GM12865 (cell line): ENCODE measurements at places on chromosomes 7 and 10.

DNA sequence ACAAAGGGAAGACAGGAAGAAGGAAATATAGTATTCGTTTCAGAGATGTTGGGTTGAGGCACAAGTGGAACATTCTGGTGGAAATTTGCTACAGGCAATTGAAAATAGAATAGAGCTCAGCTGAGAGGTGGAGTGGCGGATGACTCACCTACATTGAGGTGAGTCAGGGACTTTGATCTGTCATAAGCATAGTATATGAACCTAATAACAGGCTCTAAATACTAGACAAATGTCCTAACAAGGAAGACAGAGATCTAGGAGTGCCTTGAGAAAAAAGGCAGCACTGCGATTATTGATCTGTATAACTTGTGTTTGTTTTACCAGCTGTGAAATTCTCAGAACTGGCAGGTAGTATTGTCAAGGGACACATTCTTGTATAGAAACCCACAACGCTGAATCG lies 907 bp upstream of the IFRD1 start:
- peak; percentile 16 for DNase-seq

- DNase-seq, result no peak
Measured at GRCh38 chr7:158802535-158803366, 26.6 kb downstream of the ESYT2 start.

GRCh38 chr10:50991456-50992355 lies 82.6 kb upstream of the PRKG1 start:
- DNase-seq, result no peak

GRCh38 chr10:104317726-104318299 lies 20.5 kb downstream of the ITPRIP start:
- DNase-seq, result no peak

DNA sequence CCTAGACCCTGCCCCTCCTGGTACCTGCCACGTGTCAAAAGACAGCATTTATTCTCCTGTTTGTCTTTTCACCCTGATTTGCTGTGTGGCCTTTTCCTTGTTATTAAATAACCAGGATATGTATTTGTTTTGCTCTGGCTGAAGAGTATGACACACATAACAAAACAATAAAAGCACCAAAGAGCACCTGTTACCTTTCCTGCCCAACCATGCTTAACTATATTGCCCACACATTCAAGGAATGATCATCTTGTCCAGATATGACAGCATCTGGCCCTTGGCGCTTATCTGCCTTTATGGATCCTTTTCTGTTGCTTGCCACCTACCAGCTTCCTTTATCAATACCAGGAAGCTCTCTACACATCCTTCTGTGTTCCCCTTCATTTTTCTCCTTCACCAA lies 357.7 kb downstream of the FGFR2 start:
- DNase-seq, result no peak

GRCh38 chr10:23702977-23703414 lies 264.1 kb downstream of the OTUD1 start:
- peak; percentile 74 for DNase-seq

DNA sequence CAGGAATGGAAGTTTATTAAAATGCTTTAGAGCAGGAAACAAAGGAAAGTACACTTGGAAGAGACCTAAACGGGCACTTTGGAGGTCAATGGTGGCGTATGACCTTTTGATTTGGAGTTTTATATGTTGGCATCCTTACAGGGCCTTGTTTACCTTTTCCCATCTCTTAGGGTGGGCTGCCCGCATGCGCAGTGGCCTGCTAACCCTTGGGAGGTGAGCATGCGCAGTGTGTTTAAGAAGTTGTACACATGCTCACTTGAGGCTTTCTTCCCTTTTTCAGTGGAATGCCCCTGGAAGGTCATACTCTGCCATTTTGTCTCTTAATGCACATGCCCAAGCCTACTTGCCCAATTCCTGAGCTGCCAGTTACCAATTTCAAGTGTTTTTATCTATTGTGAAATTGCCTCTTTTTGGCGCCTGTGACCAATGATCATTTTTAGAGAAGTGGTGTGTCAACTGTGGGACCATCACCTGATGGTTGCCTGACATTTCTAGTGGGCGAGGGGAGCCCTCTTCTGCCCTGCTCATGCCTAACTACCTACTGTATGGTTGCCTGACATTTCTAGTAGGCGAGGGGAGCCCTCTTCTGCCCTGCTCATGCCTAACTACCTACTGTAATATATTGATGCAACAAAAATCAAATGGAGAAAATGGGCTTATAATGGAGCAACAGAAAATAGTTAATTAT lies 138.0 kb downstream of the PPP1R9A start:
- DNase-seq, result peak; percentile 27

DNA sequence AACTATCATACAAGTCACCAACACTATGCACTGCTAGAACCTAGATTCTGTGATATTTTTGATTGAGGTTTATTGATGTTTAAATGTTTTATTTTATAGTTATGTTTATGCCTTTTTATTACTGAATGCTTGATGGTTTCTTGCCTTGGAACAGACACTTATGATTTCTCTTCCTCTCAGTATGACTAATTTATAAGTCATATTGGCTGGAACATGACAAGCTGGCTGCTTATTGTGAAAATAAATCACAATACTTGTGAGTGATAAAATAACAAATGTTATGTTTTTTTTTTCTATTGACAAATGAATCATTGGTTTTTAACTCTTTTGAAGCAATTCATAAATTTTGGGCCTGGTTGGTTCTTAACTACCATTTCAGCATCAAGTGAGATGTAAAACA lies 142.0 kb upstream of the MALRD1 start:
- no peak for DNase-seq

DNA sequence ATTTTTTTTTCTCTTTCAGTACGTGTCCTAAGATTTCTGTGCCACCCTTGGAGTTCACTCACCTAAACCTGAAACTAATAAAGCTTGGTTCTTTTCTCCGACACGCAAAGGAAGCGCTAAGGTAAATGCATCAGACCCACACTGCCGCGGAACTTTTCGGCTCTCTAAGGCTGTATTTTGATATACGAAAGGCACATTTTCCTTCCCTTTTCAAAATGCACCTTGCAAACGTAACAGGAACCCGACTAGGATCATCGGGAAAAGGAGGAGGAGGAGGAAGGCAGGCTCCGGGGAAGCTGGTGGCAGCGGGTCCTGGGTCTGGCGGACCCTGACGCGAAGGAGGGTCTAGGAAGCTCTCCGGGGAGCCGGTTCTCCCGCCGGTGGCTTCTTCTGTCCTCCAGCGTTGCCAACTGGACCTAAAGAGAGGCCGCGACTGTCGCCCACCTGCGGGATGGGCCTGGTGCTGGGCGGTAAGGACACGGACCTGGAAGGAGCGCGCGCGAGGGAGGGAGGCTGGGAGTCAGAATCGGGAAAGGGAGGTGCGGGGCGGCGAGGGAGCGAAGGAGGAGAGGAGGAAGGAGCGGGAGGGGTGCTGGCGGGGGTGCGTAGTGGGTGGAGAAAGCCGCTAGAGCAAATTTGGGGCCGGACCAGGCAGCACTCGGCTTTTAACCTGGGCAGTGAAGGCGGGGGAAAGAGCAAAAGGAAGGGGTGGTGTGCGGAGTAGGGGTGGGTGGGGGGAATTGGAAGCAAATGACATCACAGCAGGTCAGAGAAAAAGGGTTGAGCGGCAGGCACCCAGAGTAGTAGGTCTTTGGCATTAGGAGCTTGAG lies at the start of gene CFTR:
Gene CFTR, plus strand, starts transcription at position 801 of the 830 bp plus-strand sequence. CDS start 70 bp downstream, outside the sequence.
- no peak for DNase-seq

- DNase-seq, result no peak
Measured at GRCh38 chr7:5429857-5430611, 6.4 kb upstream of the TNRC18 start.

- DNase-seq, result no peak
Measured at GRCh38 chr7:22921386-22922086, 92.4 kb downstream of the HYCC1 start.

GRCh38 chr7:5421714-5422395 lies 1.8 kb downstream of the TNRC18 start:
- no peak for DNase-seq

DNA sequence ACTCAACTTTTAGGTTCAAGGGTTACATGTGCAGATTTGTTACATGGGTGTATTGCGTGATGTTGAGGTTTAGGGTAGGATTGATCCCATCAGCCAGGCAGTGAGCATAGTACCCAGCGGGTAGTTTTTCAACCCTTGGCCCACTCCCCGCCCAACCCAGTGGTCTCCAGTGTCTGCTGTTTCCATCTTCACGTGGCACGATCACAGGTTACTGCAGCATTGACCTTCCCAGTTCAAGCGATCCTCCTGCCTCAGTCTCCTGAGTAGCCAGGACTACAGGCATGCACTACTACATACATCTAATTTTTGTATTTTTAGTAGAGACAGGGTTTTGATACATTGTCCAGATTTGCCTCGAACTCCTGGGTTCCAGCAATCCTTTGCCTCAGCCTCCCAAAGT lies 905.7 kb upstream of the ZNF722 start:
- DNase-seq, result no peak

GRCh38 chr7:16801111-16801542 lies 3.7 kb downstream of the AGR2 start:
- peak; percentile 24 for DNase-seq

- DNase-seq, result no peak
Measured at GRCh38 chr10:14060320-14061070, 270.2 kb downstream of the FRMD4A start.

DNA sequence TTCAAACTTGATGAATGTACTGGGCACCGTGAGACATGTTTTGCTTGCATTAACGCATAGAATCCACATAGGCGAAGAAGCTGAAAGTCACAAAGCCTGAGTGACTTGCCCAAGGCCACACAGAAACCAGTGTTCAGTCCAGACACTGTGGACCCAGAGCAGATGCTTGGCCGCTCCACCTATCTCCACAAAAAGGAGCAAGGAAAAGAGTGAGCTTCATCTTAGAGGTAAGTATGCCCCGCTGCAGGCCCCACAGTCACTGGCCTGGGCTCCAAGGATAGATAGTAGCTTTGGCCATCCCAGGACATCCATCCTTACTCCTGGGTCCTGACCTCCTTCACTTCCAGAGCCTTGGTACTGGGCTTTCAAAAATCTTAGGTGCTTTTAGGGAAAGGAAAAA lies 60.1 kb upstream of the SAMD8 start:
- no peak for DNase-seq

DNA sequence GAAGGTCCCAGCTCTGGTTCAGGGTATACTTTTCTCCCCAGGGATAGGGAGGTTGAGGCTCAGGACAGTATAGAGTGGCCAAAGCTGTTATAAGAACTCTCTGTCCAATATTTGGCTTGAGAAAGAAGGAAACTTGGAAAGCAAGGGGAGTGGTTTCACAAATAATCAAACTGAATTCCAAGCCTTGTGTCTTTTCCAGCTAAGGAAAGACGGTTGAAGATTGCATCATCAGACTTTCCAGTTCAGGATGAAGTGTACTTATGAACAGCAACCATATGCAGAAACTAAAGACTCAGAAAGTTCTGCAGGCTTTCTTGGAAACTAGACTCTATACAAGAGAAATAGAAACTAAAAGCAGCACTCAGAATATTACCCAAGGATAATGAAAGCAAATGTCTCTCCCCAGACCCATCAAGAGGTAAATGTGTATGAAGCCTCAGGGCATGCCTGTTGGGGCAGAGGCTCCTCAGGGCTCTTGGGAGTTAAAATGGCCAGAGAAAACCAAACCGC lies 46.4 kb downstream of the RAMP3 start:
- DNase-seq, result peak; percentile 69

DNA sequence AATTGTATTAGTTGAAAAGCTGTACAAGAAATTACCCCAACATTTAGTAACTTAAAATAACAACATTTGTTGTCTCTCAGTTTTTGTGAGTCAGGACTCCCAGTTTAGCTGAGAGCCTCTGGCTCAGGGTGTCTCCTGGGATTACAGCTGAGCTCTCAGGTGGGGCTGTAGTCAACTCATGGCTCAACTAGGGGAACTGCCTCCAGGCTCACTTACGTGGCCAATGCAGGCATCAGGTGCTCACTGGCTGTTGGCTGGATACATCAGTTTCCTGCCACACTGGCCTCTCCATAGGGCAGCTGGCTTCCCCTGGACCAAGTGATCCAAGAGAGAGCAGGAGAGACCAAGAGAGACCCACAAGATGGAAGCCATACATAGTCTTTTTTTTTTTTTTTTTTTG lies 17.5 kb downstream of the CCNY start:
- peak; percentile 55 for DNase-seq

- no peak for DNase-seq
Measured at GRCh38 chr7:151506901-151507382, 12.8 kb downstream of the RHEB start.

- DNase-seq, result no peak
Measured at GRCh38 chr7:33287738-33288137, 158.4 kb downstream of the BBS9 start.

DNA sequence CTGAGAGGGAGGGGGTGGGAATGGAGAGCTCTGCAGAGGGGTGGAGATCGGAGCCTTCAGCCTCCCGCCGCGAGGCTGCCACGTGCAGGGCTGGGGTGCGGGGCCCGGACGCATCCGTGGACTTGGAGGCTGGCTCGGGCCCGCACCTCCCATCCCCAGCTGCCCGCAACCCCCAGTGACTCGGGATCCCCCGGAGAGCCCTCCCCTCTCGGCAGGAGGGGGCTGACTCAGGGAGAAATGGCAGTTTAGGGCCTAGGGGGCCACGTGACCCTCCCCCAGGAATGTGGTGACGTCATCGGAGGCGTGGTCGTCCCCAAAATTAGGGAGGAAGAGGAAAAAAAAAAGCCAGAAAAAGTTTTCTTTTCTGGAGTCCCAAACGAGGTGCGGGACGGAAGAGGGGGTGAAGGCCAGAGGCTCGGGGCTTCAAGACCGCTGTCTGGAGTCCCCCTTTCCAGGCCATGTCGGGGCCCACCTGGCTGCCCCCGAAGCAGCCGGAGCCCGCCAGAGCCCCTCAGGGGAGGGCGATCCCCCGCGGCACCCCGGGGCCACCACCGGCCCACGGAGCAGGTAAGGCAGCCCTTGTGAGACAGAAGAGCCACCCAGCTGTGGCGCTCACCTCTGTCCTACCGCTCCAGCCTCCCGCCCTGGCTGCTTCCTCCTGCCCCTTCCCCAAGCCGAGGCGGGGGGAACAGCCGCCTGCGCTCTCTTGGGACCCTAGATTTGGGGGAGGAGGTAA lies at the start of gene TRIP6:
Gene TRIP6, plus strand, starts transcription at position 348 of the 736 bp plus-strand sequence. Its CDS starts 111 bp downstream, at position 459.
- peak; percentile 73 for DNase-seq

DNA sequence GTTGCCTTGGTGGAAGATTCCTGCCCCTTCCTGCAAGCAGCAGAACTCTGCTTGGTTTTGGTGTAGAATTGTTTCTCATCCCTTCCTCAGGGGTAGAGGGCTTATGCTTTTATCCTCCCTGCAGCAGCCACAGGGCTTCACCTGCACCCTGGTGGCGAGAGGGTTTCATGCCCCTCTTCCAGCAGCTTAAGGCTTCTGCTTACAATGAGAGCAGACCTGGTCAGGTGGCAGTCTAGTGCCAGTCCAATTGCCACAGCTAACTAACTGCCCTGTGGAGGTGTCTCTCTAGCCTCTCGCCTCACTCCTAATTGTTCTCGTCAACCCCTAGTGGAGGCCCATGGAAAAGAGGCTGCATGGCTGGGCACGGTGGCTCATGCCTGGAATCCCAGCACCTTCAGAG lies 19.3 kb downstream of the ACBD7 start:
- DNase-seq, result peak; percentile 19

DNA sequence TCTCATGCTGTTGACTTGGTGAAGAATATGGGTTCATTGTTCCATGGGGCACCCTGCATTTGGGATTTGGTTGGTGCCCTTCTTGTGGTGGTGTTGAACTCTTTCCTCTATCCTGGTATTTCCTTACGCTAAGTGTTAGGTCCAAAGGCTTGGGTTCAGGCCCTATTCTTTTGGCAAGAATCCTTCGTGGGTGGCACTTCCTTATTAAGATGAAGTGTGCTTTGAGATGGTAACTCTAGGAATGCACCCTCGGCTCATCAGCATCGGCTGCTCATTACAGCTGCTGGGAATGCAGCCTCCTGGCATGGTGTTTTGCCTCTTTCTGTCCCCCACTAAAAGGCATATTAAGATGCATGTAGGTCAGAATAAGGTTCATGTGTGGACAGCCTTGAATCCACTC lies 380.7 kb downstream of the RPS24 start:
- DNase-seq, result no peak

- no peak for DNase-seq
Measured at GRCh38 chr7:142800088-142800487, 29.3 kb downstream of the PRSS2 start.
